Activated CD4-positive, alpha-beta T cell treated with anti-CD3 and anti-CD28 coated beads for 36 hours (primary cell): ENCODE measurements at places on chromosomes 5 and 9. TPM values are rescaled to one million over a fixed set of nuclear protein-coding genes. Genes with fewer than 3 reads are reported as not detected.

DNA sequence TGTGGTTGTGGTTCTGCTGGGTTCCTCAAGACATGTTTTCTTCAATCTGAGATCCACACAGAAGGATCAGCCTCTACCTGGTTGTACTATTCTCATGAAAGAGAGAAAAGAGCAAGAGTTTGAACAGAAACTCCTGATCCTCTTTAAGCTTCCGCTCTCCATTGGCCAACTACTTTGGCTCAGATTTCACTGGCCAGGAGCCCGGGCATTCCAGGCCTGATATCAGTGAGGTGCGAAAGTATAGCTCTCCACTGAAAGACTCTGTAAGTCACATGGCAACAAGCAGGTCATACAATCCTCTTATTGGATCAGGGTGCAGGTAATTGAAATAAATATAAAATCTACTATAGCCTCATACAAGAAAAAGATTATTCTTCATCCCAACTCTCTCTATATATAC, 920.5 kb downstream of the TLE4 start:
- no peak for DNase-seq
- no peaks in the 10 kb centered on the region for H3K36me3 ChIP-seq
- no peak overlapping the region for H3K27ac ChIP-seq
- no peak overlapping the region for H3K4me3 ChIP-seq

GRCh38 chr5:154753792-154754191, 1.4 kb upstream of the LARP1 start:
- no peaks in the 10 kb centered on the region for H3K27me3 ChIP-seq
- peaks cover 7% of the 10 kb centered on the region for H3K36me3 ChIP-seq
- H3K4me3 ChIP-seq: peak overlapping the region; percentile 88
- H3K4me1 ChIP-seq: peaks cover 24% of the 10 kb centered on the region
- DNase-seq: no peak
- peak overlapping the region; percentile 99 for H3K27ac ChIP-seq

DNA sequence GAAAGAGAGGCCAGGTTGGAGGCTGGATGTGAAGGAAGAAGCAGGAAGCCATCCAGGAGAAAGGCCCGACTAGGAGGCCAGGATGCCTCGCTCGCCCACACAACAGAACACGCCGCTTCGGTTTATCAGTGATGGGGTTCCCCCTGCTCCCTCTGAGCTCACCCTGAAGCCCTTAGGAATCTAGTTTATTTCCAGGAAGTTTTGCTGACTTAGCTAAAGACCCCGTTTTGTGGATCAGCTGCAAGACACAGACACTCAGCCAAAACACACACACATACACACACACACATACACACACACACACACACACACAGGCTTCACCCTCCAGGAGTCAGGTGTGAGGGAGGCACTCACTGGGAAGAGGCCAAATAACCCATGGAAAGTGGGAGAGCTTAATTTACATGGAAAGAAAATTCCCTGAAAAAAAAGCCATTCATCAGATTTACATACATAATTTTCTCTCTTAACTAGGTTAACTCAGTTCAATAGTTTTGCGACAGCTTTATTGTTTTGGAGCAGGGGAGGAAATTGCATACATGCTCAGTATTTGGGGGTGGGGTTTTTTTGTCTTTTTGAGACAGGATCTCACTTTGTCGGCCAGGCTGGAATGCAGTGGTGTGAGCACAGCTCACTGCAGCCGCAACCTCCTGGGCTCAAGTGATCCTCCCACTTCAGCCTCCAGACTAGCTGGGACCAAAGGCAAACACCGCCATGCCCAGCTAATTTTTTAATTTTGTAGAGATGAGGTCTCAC, 92.7 kb upstream of the HAND1 start:
- no peaks in the 10 kb centered on the region for H3K36me3 ChIP-seq
- H3K4me3 ChIP-seq: no peak overlapping the region
- no peak overlapping the region for H3K27ac ChIP-seq
- DNase-seq: no peak
- no peaks in the 10 kb centered on the region for H3K4me1 ChIP-seq

DNA sequence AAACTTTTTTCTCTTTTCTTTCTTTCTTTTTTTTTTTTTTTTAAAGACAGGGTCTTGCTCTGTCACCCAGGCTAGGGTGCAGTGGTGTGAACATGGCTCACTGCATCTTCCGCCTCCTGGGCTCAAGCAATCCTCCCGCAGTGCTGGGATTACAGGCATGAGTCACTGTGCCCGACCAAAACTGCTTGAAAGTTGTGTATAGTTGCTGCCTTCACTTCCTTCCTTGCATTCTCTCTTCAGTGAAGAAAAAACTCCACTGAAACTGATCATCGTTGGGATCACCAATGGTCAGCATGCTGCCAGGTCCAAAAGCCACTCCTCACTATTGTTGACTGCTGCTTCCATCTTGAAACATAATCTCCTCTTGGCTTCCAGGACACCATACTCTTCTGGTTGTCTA, 66.6 kb upstream of the CTNNA1 start:
- peaks cover under 1% of the 10 kb centered on the region for H3K4me1 ChIP-seq
- H3K27ac ChIP-seq: no peak overlapping the region

DNA sequence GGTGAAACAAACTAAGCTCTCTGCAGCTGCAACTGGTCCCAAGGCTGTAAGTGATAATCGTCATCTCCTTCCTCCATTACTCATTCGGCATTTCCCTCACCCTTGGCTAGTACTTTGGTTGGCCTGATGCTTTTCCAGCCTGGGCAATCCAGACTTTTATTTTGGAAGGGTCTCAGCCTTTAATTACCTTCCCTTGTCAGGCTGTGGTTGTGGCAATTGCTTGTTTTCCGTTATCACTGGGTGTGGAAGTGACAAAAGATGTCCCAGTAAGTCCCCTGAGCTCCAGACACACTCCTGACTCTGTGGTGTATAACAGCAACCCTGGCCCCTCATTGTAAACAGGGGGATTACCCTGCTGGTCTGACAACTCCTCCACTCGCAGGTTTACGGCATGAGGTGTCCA, 6.3 kb upstream of the FAF2 start:
- H3K4me1 ChIP-seq: peaks cover 9% of the 10 kb centered on the region
- no peaks in the 10 kb centered on the region for H3K27me3 ChIP-seq
- H3K36me3 ChIP-seq: no peaks in the 10 kb centered on the region
- H3K27ac ChIP-seq: no peak overlapping the region

- H3K27me3 ChIP-seq: no peaks in the 10 kb centered on the region
- no peaks in the 10 kb centered on the region for H3K4me1 ChIP-seq
- H3K4me3 ChIP-seq: no peak overlapping the region
- no peaks in the 10 kb centered on the region for H3K36me3 ChIP-seq
Measured at GRCh38 chr5:39826051-39826450, 401.3 kb upstream of the DAB2 start.

- H3K4me3 ChIP-seq: no peak overlapping the region
- peaks cover 8% of the 10 kb centered on the region for H3K4me1 ChIP-seq
- peaks cover 17% of the 10 kb centered on the region for H3K36me3 ChIP-seq
- DNase-seq: peak; percentile 12
- peaks cover 13% of the 10 kb centered on the region for H3K27me3 ChIP-seq
- no peak overlapping the region for H3K27ac ChIP-seq
Measured at GRCh38 chr5:352639-353611, 31.4 kb downstream of the AHRR start.

DNA sequence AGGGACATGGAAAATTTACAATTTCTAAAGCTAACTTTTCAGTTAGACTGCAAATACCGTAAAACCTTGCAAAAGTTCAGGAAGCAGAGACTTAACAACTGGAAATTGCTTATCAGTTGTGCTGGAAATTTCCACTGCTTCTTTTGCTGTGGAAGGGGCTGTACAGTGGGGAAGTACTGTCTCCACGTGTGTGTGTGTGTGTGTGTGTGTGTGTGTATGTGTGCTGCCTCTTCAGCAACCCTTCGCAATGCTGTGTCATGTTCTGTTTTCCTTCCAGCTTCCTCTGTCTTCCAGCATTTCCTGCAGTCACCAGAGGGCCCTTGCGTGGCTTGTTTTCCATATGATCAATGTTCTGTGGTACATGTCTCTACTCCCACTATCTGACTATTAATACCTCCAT, 87.5 kb upstream of the RANBP3L start:
- H3K27me3 ChIP-seq: peaks cover 8% of the 10 kb centered on the region
- no peaks in the 10 kb centered on the region for H3K36me3 ChIP-seq
- H3K4me3 ChIP-seq: no peak overlapping the region
- no peak overlapping the region for H3K27ac ChIP-seq
- no peak for DNase-seq

DNA sequence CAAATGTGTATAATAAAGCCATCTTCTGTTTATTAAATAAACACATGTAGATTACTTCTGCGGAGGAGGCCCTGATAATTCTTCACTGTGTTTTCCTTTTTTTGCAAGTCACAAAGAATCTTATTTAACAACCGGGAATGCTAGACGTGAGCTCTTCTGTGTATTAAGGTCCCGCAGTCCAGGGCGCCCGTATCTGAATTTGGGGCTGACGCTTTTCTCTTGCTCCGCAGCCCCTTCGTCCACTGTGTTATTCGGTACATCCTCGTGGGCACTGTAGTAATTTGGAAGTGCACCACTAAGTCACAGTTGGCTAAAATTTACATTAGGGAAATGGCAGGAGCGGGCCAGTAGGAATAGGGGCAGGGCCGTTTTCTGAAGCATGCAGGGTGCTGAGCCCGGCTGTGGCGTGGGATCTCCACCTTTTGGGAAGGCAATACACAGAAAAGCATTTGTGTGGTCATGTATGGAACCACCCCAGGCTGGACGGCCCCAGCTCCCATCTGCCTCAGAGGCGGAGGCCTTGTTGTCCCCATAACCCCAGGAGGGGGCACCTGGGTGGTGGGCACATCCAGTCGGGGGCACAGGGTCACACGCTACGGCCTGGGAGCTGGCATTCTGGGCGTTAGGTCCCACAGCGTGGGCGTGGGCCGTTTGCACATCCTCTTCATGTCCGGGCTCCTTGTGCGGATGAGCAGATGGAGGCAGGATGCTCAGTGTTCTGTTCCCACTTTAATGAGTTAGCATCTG, 258.7 kb upstream of the IRX4 start:
- no peak overlapping the region for H3K27ac ChIP-seq
- peaks cover 9% of the 10 kb centered on the region for H3K27me3 ChIP-seq
- H3K4me3 ChIP-seq: no peak overlapping the region
- H3K36me3 ChIP-seq: no peaks in the 10 kb centered on the region

DNA sequence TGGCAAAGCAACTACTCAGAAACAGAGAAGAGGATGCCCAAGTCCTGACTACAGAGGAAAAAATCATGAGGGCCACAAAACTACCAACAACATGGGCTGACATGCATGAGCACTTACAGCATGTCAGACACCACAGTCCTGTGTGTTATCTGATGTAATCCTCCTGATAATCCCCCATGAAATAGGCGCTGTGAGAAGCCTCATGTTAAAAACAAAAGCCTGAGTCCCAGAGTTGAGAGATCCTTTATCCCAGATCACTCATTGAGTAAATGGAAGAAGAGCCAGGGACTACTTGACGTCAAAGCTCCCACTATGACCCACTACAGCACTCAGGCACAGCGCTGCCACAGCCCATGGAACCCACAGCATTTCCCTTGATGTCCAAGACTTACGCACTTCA, 7.2 kb upstream of the SPOCK1 start:
- H3K36me3 ChIP-seq: no peaks in the 10 kb centered on the region
- DNase-seq: no peak
- H3K27ac ChIP-seq: no peak overlapping the region
- no peak overlapping the region for H3K4me3 ChIP-seq
- H3K4me1 ChIP-seq: no peaks in the 10 kb centered on the region
- peaks cover 21% of the 10 kb centered on the region for H3K27me3 ChIP-seq

DNA sequence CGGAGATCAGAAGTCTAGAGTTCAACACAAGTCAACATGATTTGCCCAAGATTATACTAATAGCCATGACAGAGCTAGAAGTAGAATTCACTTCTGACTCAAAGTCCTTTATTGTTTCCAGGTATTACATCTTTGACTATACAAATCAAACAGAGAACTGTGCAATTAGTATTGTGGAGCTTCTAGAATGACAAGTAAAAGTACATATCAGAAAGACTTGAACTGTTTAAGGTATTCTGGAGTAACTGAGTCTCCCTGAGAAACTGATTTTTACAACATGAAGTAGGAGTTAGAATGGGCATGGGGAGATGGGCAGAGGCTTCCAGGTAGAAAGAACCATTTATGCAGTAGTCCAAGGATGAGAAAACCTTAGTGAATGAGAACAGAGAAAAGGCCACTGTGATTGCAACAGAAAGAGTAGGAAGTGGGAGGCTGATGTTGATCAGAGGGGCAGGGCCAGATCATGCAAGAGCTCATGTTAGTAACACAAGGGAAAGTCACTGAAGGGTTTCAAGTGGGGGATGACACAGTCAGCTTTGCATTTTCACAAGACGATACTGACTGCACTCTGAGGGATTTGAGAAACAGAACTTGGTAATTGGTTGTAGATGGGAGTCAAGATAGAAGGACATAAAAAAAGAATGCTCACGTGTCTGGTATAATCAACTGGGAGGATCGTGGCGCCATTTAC, 280.7 kb downstream of the RFX3 start:
- no peak overlapping the region for H3K4me3 ChIP-seq
- peaks cover 8% of the 10 kb centered on the region for H3K4me1 ChIP-seq
- H3K27me3 ChIP-seq: no peaks in the 10 kb centered on the region
- peaks cover 13% of the 10 kb centered on the region for H3K36me3 ChIP-seq
- peak; percentile 8 for DNase-seq

GRCh38 chr5:137845472-137845871, 22.2 kb upstream of the MYOT start:
- no peaks in the 10 kb centered on the region for H3K27me3 ChIP-seq
- H3K4me3 ChIP-seq: no peak overlapping the region
- peaks cover 3% of the 10 kb centered on the region for H3K36me3 ChIP-seq
- H3K4me1 ChIP-seq: no peaks in the 10 kb centered on the region
- DNase-seq: no peak

DNA sequence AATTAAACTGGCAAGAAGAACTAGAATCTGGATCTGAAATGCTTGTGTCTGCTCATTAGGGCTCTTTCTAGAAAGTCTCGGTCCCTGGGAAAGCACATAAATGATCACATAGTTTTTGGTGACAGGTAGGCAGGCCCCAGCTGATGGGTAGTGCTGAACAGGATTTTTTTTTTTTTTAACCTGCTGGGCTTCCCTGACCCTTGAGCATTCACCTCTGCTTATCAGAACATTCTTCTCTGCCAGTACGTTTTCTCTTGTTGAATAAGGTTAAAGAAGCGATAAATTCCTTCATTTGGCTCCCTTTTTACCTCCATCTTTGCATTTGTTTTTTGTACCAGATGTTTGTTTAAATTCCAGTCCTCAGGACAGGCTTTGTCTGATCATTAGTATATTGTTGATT, 8.8 kb downstream of the KDM4C start:
- no peak overlapping the region for H3K4me3 ChIP-seq
- H3K36me3 ChIP-seq: peaks cover 7% of the 10 kb centered on the region
- no peaks in the 10 kb centered on the region for H3K27me3 ChIP-seq
- DNase-seq: no peak
- peaks cover 52% of the 10 kb centered on the region for H3K4me1 ChIP-seq

The ZNF474 gene
- not detected for total RNA-seq

The IL3 gene
- total RNA-seq: 10.8 TPM

The GARIN3 gene
- total RNA-seq: 0.82 TPM

The CHSY3 gene
- not detected for total RNA-seq

The OLFM1 gene
- not detected for total RNA-seq

The GBGT1 gene
- 3.8 TPM for total RNA-seq

The BTNL3 gene
- not detected for total RNA-seq
